ENCODE measurements at places on chromosomes 1 and 21. TPM values are rescaled to one million over a fixed set of nuclear protein-coding genes. Genes with fewer than 3 reads are reported as not detected.
A peak's percentile ranks its signal among the peaks of the same experiment; 100 is the strongest.

Gene S100A7A
- not detected for total RNA-seq

Gene TRIM58
- total RNA-seq = 2.0 TPM

Gene DIO1
- total RNA-seq = not detected

Gene TDRD10
- not detected for total RNA-seq

Gene OR2L13
- not detected for total RNA-seq

Gene MYOG
- not detected for total RNA-seq

Gene THRAP3
- total RNA-seq = 25.8 TPM

Gene GABRD
- not detected for total RNA-seq

Gene CFHR1
- not detected for total RNA-seq

Gene KRTAP13-2
- 1.7 TPM for total RNA-seq

DNA sequence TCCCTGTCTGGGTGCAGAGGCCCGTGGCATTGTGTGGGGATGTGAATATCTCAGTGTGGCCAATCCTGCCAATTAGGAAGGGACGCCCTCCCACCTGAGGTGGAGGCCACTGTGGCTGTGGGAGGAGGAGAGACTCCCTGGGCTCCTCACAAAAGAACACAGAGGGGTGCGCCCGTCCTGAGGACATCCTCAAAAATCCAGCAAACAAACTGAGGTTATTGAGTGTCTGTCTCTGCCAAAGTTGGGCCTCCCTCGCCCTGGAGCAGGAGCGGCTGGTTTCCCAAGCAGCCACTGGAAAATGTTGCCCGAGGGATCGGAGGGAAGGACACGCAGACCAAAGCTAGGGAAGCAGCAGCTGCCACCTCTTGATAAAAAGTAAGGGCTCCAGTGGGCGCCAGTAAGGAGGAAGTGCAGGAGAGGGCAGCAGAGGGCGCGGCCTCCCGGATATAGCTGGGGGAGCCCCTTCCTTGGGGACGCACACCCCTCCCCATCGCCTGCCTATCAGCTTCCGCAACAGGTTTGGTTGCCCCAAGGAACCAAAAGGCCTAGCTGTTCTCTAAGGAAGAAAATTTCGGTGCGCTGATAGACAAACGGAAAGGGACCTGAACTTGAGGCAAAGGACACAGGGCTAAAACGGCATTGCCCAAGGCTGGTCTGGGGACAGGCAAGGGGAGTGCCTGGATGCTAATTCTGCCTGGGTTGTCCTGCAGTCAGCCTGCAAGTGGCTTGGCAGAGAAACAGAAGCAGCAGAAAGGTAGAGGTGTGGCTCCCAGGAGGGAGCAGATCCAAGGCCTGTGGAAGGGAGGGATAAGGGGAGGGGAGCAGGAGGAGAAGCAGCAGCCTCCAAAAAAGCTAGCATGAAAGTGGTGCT is 1.7 kb upstream of the GRIK3 start:
- DNase-seq = no peak

DNA sequence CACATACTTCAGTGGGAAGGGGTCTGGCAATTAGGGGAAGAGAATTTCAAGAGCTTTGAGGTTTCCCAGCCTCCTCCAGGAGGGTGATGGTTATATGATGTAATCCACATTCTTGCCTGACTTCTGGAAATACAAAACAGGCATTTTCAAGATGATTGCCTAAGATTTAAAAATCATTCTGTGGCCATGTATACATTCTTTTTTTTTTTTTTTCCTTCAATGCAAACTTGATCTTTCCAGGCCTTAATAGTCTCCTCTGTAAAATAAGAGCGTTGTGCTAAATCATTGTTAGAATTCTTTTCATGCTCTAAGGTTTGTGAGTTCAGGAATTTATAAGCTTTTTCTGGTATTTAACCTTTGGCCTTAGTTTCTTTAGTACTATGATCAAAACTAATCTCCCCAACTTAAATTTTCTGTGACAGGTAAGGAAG is 192.3 kb upstream of the HMCN1 start:
- no peak for DNase-seq

GRCh38 chr1:105416261-105416660 is 1640.2 kb upstream of the PRMT6 start:
- no peak for DNase-seq

- DNase-seq = no peak
Measured at GRCh38 chr1:56397811-56398231, 181.5 kb downstream of the PLPP3 start.

DNA sequence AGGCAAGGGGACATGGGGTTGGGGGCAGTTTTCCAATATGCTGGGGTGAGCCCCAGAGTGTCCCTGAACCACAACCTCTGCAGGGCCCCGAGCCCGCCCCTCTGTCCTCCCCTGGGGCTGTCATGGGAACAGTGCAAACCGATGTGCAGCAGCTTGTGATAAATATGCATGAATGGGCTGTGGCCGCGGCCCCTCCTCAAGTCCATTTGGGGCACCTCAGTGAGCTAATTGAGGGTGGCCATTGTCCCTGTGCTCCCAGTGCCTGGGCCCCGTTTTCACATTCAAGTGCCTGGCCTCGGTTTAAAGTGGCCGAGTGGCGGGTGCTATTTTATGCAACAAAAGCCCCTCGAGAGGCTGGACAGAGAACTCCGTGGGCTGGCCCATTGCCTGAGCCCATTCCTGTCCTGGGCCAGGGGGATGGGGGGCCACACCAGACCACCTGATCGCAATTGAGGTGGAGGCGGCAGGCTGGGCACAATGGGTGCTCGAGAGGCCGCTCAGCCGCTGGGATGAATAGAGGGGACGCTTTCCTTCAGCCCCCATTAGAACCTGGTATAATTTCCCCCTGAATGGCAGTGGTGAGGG is 193.7 kb downstream of the FOXD2 start:
- no peak for DNase-seq

GRCh38 chr1:41278076-41278475 is 36.0 kb upstream of the SCMH1 start:
- no peak for DNase-seq

DNA sequence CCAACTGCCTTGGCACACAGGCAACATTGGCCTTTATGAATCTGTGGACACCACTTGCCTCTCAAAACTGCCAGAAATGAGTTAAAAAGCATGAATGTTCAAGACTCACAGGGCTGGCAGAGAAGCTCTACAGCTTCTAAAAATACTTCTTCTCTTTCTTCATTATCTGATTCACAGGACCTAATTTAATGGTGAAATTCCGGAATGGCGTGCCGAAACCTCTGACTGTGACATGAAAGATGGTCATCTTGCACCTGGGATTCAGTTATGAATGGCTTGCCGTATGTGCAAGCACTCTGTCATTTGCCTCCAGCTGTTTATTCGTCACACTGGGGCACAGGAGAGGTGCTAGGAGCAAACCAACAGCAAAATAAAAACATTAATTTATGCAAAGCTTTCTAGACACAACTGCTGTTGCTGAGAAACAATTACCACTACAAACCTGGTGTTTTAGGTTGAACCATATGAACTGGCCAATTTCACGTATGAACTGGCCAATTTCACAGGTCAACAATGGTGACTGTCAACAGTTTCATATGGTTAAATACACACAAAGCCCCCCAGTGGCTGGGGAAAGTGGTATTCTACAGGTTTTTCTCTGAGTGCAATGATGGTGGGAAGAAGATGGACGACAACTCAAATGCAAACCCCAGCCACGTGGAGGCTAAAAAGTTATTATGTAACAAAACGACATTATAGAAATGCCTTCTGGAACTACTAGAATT is 648.3 kb downstream of the KIF26B start:
- DNase-seq = no peak

DNA sequence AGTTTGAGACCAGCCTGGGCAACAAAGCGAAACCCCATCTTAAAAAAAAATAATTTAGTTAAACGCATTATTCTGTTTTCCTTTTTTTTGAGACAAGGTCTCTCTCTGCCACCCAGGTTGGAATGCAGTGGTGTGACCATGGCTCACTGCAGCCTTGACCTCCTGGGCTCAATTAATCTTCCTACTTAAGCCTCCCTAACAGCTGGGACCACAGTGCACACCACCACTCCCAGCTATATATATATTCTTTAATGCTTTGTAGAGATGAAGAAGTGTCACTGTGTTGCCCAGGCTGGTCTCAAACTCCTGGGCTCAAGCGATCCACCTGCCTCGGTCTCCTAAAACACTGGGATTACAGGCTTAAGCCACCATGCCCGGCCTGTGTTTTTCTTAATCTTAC is 7.7 kb upstream of the KLF17 start:
- no peak for DNase-seq

DNA sequence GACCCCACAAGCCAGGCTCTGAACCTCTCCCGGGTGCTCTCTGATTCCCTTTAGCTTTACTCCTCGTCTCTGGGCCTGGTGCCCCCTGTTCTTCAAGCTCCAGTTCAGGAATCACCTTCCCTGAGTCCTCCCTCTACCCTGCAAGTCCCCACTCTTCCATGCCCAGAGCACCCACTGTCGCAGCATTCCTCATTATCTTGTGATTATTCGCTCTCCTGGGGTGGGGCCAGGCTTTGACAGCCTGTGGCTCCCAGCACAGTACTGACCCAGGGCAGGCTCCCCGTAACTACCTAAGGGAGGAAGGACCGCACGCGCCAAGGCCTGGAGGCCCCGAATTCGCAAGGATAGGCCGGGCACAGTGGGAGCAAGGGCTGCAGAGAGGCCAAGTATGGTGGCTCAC is 734 bp upstream of the C1orf210 start:
- DNase-seq = peak; percentile 18

- DNase-seq = peak; percentile 53
Measured at GRCh38 chr1:115727706-115728249, 40.7 kb downstream of the CASQ2 start.

DNA sequence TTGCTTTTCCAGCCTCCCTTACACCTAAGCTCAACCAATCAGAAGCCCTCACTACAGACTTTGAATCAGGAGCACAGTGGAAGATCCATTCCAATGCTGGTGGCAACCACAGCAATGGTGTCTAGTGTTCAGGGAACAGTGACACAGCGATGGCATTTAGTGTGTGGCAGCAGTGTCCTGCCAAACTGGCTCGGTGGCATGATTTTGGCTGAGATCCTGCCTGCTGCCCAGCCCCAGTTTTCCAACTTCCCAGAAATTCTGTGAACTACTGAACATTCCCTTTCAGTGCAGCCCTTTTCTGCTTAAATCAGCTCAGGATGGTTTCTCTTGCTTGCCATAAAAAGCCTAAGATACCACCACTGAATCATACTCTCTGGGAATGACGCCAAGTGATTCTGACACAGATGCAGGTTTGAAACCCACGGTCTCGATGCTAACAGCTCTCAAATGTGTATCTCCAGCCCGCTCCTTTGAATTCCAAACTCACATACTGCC is 8.8 kb downstream of the ASAP3 start:
- no peak for DNase-seq

DNA sequence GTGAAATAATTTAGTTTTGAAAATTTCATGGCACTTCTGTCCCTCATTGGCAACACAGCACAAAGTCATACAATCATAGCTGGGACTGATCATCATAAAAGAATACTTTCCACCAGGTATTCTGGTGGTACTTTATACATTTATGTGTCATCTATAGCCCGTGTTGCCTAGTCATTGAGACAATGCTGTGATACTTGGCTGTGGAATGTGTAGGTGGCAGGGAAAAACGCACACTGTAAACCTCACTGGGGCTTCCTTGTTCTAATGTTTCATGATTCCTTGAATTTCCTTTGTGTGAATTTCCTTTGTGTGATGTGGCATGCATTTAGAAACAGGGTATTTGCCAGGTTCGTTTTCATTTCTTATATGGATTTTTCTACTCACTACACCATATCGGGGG is 118.3 kb downstream of the FMN2 start:
- DNase-seq = no peak

DNA sequence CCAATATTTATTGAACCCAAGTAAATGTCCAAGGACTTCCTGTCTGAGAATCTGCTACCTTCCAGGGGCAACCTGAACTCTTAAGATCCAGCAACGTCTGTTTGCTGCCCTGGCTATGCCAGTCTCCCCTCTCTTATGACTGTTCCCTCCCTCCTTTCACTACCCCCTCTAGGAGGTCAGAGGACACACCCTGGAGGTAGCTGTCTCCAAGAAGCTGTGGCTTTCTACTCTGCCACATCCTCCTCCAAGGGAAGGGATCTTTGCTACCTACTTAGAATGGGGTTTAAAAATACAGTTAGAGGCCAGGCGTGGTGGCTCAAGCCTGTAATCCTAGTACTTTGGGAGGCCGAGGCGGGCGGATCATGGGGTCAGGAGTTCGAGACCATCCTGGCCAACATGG is 3.6 kb upstream of the SMPDL3B start:
- DNase-seq = no peak

GRCh38 chr21:40227096-40227495 is 359.9 kb downstream of the PCP4 start:
- DNase-seq = no peak

- DNase-seq = no peak
Measured at GRCh38 chr1:236692742-236693141, 6.4 kb downstream of the ACTN2 start.

DNA sequence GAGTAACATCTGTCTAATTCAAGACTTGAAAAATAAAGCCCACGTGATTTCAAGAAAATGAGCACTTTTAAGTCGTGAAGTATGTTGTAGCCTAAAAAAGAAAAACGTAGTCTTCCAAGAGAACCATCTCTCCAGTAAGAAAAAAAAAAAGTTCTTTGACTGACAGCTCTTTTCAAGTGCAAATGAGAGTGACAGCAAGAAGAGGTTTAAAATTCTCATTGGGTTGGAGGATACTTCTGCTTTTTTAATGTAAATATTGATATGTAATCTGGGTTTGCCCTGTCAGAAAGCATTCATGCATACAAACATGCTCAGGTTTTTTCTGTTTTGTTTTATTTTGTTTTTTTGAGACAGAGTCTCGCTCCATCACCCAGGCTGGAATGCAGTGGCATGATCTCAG is 32.3 kb upstream of the PRDM2 start:
- no peak for DNase-seq

Data from transverse colon (tissue), 4 donors.